ENCODE measurements at places on chromosomes 11 and 22.

GRCh38 chr11:61762798-61763197 lies 10.4 kb downstream of the MYRF start:
- DNase-seq, result no peak

DNA sequence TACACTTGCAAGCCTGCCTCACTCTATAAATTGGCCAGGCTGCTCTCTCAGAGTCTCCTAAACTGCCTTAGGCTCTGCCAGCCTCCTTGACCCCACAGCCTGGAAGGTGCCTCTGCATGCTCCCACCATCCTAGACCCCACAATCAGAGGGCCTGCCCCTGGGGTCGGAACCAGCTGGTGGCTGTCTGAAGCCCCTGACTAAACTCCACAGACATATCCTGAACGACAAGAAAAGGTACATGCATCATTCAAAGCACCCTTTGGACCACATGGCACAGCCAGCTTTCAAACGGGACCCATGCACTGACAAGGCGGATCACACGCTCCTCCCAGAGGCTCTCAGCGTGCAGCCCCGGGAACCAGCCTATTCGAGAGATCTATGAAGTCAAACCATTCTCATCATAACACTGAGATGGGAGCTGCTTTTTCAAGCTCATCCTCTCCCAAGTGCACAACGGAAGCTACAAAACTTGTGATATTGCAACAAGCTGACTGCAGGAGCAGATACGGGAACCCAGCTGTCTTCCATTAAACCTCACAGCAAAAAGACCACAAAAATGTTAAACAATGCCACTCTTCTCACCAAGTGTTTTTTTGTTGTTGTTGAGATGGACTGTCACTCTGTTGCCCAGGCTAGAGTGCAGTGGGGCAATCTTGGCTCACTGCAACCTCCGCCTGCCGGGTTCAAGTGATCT lies 8.1 kb downstream of the SHANK2 start:
- no peak for DNase-seq

DNA sequence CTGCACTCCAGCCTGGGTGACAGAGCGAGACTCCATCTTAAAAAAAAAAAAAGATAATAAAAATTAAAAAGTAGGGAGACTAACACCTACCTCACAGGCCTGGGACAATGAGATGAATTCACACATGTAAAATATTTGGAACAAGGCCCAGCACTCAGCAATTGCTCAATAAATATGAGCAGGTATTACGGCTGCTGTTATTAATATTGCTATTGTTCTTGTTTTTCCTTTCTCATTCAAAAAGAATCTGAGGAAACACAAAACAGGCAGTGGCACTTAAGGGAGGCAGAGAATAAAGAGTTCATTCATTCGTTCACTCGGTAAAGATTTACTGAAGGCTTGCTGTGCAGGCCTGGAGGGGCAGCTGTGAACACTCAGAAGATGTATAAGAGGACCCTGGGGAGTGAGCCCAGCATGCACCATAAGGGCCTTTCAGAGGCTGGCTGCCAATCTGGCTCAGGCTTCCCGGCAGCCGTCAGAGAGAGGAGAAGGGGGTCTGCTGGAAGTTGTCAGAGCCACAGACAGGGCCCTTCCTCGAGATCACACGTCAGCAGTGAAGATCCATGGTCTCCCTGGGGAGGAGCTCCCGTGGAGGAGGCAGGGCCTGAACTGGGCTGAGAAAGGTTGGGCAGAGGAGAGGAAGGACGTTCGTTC lies 51.6 kb upstream of the TCF20 start:
- peak; percentile 93 for DNase-seq

- no peak for DNase-seq
These were observed 66.1 kb downstream of the PANX1 start for GRCh38 chr11:94194712-94195111.

DNA sequence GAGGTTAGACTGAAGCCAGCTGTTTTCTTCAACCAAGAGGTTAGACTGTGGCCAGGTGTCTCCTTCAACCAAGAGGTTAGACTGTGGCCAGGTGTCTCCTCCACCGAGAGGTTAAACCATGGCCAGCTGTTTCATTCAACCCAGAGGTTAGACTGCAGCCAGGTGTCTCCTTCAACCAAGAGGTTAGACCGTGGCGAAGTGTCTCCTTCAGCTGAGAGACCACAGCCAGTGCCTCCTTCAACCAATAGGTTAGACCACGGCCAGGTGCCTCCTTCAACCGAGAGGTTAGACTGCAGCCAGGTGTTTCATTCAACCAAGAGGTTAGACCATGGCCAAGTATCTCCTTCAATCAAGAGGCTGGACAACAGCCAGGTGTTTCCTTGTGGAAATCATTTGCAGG lies 498.1 kb downstream of the TBC1D22A start:
- DNase-seq, result no peak

GRCh38 chr11:22787551-22788162 lies 41.9 kb downstream of the SVIP start:
- no peak for DNase-seq

DNA sequence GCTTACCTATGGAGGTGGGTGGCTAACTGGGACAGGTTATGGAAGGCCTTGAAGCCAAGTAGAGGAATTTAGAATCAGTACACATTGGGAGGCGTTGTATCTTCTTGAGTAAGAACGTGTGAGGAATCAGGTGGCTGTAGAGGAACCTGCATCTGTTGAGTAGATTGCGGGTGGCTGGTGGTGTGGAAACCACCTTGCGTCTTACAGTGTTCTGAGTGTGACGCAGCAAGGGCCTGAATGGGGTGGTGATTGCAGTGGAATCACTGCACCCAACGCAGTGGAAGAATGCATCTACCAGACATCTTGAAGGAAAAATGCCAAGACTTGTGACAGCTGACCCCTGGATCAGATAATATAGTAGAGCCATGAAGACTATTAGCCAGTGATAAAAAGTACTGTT lies 110.8 kb upstream of the NNMT start:
- DNase-seq, result no peak

GRCh38 chr11:62879235-62879978 lies 1.3 kb upstream of the SLC3A2 start:
- no peak for DNase-seq

DNA sequence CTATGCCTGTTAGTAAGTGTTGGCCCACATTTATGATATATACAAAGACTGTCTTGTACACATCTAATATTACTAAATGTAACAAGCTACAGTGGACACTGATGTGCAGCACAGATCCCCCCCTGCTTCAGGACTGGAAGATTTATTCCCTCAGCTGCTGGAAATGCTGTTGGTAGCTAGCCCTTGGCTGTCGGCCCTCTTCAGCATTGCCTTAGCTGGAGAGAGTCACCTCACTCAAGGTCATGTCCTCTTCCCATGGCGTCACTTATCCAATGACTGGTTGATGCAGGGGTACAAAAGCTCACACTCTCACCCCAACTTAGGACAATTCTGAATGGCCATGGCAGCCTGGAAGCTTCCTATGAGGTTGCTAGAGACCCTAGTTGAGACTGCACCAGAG lies 312.7 kb downstream of the SOX6 start:
- no peak for DNase-seq

DNA sequence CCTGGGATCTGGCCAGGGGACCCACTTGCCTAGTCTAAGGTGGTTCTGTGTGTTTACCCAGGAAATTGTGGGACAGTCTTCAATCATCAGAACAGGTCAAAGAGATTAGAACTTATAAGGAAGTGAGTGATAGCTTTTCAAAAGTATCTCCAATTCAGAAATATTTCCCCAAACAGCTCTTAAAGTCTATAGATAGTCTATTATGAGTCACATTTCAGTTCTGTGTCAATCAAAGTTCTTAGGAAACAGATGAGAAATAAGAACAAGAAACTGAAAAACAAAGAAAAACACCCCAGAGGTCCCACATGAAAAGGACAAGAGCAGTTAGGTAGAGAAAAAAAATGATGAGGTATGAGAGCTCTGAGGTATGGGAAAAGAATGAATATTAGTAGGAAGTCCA lies 381.4 kb upstream of the MPPED2 start:
- DNase-seq, result no peak

DNA sequence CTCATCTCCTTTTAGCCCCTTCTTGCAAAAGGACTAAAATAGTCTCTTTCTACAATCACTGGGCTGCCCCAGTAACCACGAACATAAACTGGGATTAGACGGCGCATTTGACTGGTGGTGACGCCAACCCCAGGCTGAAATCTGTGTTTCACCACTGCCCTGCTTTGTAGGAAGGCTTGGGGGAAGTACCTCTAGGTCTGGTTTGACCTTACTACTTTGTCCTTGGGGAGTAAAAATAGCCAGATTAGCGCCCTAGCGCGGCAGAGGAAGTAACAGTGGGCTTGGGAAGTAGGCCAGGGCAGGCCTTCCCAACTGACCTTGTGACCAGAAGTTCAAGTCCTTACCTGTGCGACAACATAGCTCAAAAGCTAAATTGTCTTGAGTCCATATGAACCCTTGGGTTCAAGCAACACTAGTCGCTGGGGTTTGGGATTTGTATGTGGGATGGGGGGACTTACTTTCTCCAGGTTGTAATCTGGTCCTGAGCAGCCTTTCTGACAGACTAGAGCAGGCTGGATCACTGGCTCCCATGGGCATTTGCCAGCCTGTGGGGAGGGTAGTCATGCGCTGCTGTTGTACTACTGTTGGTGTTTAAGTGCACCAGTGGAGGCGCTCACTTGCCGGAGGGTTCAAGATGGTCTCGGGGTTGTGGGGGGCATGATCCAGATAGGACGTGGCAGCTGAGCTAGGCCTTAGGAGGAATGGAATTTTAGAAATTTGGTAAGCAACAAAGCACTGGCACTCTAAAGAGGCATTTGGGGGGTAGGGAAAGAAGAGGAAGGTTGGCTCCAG lies 953 bp upstream of the PACS1 start:
- no peak for DNase-seq

DNA sequence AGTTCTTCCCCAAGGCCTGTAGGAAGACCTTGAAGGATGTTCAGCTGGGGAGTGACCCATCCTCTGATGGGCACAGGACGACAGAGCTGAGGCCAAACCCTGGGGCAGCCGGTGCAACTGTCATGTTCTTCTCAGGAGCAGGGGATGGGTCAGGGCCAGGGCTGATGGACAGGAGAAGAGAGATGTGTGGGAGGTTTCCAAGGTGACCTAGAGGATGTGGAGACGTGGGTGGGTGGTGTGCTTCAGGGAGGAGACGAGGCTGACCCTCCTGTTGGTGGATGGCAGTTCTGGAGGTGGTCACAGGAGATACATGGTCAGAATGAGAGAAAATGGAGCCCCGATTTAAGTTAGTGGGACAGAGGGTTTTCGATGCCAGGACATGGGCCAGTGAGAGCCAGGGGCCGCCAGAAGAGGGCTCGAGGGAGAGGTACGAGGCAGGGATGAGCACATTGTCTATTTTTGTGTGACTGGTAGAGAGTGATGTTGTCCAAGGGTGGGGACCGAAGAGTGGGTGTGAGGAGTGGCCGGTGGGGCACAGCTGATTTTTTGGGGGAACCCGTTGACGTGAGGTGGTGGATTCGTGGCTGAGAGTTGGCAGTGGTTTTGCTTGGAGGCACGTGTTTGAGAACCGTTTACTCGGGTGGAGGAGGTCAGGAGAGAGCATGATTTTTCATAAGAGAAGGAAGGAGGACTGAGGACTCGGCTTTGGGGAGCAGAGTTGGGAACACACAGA lies 14.6 kb downstream of the TBC1D22A start:
- no peak for DNase-seq

GRCh38 chr11:84857746-84858145 lies 769.4 kb downstream of the DLG2 start:
- DNase-seq, result no peak

DNA sequence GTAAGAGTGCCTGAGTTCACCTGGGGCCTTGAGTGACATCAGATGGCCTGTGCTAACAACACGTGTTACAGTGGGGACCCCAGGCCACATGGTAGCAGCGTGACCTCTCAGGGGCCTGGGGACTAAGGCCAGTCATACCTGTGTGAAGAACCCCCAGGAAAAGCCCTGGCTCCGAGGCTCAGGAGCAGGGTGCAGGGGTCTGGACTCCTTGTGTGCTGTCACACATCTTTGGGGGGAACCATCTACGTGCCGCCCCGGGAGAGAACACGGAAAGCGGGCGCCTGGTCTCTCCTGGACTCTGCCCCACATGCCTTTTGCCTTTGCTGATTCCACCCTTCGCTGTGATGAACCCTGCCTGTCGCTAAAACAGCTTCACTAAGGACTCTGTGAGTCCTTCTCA lies 48.7 kb downstream of the SHANK2 start:
- DNase-seq, result no peak

- DNase-seq, result no peak
These were observed 13.0 kb upstream of the REXO2 start for GRCh38 chr11:114426280-114426679.

GRCh38 chr11:15621565-15621964 lies 506.8 kb downstream of the INSC start:
- no peak for DNase-seq

DNA sequence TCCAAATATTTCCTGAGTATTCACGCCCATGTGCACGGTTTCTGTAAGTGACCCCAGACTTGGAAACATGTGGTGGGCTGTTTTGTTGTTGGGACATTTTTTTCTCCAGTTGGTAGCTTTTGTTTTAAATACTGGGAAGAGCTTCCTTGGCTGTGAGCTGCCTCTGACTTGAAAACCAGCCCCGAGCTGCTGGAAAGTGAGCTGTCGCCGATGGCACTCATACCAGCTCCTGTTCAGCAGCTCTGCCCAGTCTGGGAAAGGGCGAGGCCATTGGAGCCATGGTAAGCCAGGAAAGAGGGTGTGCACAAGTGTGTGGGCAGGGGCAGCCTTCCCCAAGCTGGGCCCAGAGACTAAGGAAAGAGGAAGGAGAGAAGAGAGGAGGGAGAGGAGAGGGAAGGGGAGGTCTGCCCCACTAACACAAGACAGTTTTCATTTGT lies 3.2 kb upstream of the FLI1 start:
- DNase-seq, result no peak

DNA sequence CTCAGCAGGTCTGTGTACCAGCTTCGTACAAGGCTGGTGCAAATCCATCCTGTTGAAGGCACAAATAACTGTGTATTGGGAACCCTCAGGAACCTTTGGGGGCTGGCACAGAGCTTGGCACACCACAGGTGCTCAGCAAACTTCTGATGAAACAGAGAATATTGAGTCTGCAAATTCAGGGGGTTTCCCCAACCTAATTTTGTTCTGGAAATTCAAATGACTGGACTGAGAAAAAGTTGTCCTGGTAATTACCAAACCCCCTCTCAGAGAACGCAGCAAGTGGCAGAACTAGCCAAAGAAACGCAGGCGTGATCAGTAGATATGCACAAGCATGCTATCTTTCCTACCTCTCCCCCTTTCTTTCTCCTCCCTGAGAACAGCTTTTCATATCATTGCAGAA lies 47.6 kb downstream of the LIF start:
- DNase-seq, result no peak

- no peak for DNase-seq
These were observed 24.7 kb upstream of the ANGPTL5 start for GRCh38 chr11:101940901-101941520.

DNA sequence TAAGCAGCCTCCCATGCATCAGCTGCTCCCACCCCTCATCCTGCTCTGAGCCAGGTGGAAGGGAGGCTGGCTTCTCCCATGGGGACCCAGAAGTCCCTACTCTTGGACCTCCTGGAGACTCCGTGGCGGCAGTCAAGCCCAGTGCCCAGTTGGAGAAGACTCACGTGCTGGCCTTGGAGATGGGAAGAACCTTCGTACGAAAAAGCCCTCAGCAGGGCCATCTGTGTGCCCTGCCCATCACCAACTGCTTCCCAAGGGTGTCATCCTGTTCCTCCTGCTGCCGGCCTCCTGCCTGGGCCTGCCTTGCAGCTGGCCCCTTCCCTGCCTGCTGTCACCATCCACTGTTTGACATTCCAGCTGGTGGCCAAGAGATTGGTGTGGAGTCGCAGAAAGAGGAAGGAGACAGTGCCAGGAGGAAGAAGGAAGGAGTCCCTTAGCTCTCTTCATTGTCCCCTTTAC lies 28.0 kb downstream of the ARHGAP1 start:
- no peak for DNase-seq

- no peak for DNase-seq
These were observed 13.8 kb downstream of the MMP20 start for GRCh38 chr11:102611291-102611690.

Measured in NCI-H1436 treated with DMSO at 0.1 percent for 48 hours (cell line).